Left forelimb (tissue), 1 donor: ENCODE measurements at places on chromosomes 3 and 15.
A peak's percentile ranks its signal among the peaks of the same experiment; 100 is the strongest.

GRCh38 chr3:132435224-132435910 is 18.1 kb downstream of the DNAJC13 start:
- no peak for DNase-seq

DNA sequence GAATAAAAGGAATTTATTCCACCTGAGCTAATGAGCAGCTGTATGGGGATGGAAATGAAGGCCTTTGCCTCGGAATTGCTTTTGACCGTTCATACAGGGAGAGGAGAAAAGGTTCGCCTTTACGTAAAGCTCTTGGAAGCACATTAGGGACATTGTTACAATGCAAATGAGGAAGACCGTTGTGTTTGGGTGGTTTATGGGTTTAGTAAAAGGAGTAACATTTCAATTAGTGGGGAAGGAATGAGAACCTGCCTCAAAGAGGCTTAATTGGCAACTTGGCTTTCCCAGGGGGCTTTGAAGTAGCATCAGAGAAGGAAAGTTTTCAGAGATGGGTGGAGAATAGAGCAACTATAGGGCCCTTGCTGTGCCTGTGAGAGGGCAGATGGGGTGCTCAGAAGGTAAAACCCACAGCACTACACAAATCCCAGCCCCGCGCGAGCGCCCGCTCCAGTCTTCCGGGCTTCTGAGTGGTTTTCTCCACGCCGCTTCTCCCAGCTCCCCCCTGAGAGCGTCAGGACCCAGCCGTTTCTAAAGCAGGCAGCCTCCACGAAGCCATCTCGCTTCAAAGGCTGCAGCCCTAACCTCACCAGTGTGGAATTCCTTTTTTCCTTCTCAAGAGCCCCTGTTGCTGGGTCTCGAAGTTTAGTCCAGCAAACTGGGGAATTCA is 192.0 kb upstream of the HES1 start:
- DNase-seq = no peak

DNA sequence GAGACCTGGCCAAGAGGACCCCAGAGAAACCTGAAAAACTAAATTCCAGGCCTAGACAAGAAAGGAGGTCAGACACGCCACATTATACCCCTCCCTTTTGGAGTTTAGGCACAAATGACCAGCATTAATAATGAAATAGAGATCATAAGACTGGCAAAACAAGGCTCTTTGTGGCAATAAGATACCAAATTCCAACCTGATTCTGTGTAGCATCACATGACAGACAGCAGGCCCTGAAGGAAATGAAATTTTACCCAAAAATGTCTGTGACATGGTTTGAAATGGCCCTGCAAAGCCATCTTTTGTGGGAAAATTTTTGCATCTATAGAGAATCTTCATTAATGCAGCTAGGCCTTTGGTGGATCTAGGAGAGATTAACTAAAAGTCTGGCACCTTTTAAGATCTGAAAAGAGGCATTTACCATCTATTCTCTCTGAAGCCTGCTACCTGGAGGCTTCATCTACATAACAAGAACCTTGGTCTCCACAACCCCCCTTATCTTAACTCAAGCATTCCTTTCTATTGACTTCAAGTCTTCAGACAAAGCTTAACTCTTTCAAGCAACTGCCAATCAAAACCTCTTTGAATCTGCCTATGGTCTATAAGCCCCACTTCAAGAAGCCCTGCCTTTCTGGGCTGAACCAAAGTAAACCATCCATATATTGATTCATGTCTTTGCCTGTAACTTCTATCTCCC is 8.0 kb downstream of the FAM174B start:
- no peak for DNase-seq

DNA sequence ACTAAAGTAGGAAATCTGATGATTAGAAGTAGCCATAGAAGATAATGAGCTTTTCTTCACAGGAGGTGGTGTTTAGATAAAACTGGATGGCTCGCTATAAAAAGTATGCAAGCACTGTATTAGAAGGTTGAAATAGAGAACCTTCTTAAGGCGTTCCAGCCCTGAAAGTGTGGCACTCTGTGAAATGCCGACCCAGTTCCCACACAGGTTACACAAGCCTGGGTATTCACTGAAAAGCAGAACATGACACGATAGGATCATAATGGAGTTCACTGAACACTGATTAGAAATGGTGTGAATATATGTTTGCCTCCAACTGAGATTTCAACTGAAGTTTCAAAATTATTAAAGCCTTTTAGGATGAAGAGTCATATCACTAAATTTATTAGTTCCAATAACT is 15.0 kb upstream of the LRRC34 start:
- no peak for DNase-seq

DNA sequence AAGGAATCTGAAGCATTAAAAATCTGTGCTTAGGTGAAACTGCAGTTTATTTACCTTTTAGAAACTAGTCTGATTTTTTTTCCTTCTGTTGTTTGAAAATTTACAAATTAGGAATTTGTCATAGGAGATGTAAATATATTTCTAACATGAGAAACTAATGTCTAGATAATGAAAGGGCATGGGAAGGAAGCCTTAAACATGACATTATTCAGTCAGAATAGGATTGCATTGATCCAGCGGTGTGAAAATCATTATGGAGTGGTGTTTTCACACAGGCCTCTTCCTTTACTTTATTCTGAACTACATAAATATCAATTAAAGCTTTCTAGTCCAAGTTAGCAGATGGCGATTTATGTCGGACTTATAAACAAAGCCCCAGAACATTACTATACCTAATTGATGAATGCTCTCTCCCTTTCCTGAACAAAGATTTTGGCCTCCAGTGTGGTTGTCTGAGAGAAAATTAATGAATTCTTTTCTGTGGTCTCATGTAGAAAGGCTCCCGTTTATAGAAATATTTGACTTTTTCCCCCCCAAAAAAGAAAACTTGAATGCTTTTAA is 37.9 kb downstream of the FNDC3B start:
- DNase-seq = no peak

- no peak for DNase-seq
These were observed 18.3 kb downstream of the TGM4 start for GRCh38 chr3:44892689-44893088.

DNA sequence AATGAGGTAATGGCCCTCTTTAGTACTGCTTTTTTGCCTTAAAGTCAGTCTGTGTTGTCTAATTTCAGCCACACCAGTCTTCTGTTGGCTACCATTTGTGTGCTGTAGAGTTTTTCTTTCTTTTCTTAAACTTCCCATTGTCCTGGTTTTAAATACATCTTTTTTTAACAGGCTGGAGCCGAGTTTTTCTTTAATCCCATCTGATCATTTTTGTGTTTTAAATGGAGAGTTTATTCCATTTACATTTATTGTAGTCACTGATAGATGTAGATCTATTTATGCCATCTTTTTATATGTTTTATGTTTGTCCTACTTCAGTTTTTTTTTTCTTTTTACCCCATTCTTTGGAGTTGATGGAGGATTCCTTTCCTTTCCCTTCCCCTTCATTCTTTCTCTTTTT is 49.5 kb downstream of the SNRK start:
- DNase-seq = no peak

GRCh38 chr3:186099178-186099577 is 9.7 kb downstream of the ETV5 start:
- no peak for DNase-seq

DNA sequence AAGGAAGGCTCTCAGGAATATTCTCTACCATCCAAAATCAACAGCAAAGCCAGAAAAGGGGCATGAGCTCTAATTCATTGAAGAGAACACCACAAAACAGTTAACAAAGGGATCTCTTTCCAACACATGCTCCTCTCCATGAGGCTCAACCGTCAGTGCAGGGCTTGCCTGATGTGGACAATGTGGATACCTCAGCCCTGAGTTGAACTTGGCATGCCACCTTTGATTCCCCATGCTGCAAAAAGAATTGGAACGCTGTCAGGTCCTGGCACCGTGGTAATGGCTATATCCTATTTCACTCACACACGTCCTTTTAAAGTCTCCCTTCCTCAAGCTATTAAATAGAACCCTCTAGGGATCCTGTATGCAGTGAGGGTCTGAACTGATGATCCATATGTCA is 30.7 kb upstream of the IP6K2 start:
- DNase-seq = no peak

DNA sequence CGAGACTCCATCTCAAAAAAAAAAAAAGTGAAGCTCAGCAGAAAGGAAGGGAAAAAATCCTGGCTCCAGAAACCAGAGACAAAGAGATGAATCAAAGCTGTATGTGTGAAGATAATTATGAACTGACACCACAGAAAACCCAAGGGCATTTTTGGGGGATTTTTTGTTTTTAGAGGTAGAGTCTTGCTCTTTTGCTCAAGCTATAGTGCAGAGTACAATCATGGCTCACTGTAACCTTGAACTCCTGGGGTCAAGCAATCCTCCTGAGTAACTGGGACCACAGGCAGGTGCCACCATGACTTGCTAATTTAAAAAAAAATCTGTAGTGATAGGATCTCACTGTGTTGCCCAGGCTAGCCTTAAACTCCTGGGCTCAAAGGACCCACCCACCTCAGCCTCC is 22.8 kb downstream of the HCLS1 start:
- DNase-seq = no peak

- no peak for DNase-seq
These were observed 101.4 kb upstream of the TRPM1 start for GRCh38 chr15:31202953-31203352.

GRCh38 chr3:157059181-157059580 is 100.8 kb downstream of the CCNL1 start:
- no peak for DNase-seq

DNA sequence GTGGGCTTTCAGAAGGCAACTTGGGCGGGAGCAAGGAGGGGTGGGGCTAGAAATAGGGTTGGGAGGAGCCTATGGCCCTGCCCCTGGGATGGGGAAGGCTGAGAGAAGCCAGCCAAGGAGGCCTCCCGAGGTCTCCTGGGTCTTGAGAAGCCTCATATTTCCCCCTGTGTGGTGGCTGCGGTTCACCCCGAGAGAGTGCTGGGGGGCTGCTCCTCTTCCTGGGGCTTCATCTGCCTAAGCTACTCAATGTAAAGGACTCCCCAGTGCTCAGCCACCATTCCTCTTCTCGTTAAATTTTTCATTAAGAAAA is 174.3 kb downstream of the SMAD6 start:
- no peak for DNase-seq

GRCh38 chr3:70476174-70476573 is 163.7 kb upstream of the MDFIC2 start:
- DNase-seq = no peak

DNA sequence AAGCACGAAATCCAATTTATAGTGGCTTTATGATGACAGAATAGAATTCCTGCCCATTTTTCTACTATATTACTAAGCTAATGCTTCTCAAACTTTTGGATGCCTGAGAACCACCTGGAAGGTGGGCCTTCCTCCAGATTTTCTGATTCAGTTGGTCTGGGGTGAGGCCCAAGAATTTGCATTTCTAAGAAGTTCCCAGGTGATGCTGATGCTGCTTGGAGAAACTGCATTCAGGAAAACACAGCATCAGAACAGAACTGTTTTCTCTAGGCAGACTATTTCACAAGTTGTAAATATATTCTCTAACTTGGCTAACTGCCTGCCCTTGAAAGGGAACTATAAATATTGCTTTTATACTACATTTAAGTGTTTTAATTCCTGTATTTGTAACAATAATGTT is 644.9 kb upstream of the DPPA4 start:
- DNase-seq = no peak

DNA sequence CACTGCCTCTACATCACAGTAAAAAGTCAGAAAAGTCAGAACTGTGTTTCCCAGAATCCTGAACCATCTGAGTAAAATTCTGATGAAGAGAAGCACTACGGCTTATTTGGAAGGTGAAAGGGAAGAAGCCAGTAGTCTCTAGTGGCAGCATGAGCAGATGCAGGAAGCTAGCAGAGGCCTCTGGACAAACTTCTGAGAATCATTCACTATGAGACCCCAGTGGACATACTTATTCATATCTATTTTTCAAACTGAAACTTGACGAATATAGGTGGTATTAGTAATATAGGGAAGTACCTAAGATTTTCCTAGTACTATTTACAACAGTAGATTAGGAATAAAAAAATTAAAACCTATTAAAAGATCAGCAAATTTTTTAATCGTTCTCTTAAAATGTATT is 272.8 kb upstream of the TTC14 start:
- no peak for DNase-seq

GRCh38 chr3:149657321-149657925 is 402 bp downstream of the WWTR1 start:
- no peak for DNase-seq

DNA sequence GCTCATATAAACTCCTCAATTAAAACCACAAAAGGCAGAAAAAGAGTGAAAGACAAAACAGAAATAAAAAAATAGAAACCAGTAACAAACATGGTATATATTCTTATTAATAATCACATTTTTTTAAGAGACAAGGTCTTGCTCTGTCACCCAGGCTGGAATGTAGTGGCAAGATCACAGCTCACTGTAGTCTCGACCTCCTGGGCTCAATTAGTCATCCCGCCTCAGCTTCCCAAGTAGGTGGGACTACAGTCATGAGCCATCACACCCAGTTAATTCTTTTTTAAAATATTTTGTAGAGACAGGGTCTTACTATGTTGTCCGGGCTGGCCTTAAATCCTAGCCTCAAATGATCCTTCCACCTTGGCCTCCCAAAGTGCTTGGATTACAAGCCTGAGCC is 37.1 kb downstream of the FAM240A start:
- DNase-seq = no peak

GRCh38 chr15:100030586-100031229 is 297.5 kb upstream of the LYSMD4 start:
- peak; percentile 20 for DNase-seq

GRCh38 chr3:123739754-123740153 is 144.4 kb downstream of the MYLK start:
- no peak for DNase-seq

GRCh38 chr3:178439504-178439903 is 96.7 kb upstream of the KCNMB2 start:
- no peak for DNase-seq

- no peak for DNase-seq
These were observed 15.3 kb upstream of the XXYLT1 start for GRCh38 chr3:195286115-195286872.

DNA sequence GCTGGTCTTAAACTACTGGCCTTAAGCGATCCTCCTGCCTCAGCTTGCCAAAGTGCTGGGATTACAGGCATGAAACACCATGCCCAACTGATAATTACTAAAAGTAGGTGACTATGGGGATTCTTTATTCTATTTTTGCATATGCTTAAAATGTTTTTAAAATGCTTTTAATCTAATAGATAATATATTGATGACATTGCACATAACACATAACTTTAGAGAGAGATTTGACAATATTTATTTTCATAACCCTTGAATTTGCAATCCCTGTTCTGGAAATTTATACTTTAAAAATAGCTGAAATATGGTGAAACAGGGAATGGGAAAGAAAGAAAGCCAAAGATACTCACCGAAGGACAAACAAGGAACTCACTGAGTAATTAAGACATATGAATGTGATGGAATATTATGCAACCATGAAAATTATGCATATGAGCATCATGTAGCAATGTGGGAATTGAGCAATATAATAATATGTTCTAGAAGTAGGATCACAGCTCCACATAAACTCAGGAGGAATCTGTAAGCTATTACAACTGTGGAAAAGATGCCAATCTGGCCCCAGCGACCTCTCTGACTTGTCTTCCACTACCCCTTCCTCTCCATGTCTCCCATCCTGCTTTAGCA is 2.0 kb downstream of the LRRC31 start:
- no peak for DNase-seq
